Iris pigment epithelial cell (primary cell): ENCODE measurements at places on chromosomes 1 and 21.

DNA sequence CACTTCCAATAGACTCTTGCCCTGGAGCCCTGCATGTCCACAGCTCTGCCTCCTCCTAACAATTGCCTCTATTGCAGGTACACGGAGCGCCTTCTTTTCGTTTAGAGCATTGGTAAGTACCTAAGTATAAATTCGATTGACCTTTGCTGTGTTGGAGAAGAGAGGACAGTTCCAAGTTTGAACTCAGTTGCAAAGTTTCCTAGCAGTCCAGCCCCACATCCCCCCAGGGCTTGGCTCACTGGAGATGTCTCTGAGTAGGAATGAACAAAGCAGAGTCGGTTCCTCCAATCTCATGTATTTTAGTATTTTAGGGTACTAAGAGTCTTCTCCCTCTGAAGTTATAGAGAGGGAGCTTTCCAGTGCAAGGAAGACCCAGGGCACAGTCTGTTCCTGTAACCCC is 238.9 kb upstream of the AJAP1 start:
- DNase-seq: no peak

GRCh38 chr1:11286735-11287410 is 13.9 kb downstream of the UBIAD1 start:
- DNase-seq: peak; percentile 56

DNA sequence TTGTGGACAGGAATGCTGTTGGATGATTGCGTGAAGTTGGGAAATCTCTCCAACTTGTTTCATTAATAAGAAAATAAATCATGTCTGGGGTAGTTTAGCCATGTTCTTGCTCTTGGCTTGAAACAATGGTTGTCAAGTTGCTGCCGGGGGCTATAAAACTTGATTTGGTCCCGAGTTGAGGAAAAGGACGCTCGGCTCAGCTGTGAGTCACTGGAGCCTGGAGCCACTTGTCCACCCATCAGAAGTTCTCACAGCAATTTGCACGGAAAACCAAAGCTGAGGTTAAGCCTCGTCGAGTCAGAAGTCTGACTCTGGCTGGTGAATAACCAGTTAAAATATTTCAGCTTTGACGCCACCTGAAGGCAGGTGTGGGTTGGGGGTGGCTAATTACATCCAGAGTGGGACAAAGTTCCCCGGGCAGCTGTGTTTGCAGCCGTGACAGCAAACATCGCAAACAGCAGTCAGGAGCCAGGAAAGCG is 19.7 kb upstream of the RIPK4 start:
- DNase-seq: no peak

- peak; percentile 17 for DNase-seq
Measured at GRCh38 chr21:42010507-42011495, 641 bp upstream of the ZBTB21 start.

- no peak for DNase-seq
Measured at GRCh38 chr1:224519874-224520273, 85.3 kb upstream of the WDR26 start.

- DNase-seq: no peak
Measured at GRCh38 chr1:43619314-43619790, 30.6 kb upstream of the KDM4A start.

DNA sequence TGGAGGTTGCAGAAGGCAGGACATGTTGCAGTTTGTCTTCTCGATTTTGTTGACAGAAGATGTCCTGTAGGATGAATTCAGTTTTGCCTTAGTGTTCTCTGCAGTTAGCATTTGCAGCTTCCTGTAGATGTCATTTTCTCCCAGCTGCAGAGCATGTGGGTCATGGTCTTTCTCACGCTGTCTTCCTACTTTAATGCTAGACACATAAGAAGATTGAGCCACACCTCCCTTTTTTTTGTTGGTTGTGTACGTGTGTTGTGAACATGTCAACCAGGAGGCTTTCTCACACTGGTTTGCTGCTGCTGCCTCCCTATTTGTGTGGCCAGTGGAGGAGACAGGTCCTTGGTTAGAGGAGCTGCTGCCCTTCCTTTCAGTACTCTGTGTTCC is 110.7 kb downstream of the VPS13D start:
- no peak for DNase-seq

DNA sequence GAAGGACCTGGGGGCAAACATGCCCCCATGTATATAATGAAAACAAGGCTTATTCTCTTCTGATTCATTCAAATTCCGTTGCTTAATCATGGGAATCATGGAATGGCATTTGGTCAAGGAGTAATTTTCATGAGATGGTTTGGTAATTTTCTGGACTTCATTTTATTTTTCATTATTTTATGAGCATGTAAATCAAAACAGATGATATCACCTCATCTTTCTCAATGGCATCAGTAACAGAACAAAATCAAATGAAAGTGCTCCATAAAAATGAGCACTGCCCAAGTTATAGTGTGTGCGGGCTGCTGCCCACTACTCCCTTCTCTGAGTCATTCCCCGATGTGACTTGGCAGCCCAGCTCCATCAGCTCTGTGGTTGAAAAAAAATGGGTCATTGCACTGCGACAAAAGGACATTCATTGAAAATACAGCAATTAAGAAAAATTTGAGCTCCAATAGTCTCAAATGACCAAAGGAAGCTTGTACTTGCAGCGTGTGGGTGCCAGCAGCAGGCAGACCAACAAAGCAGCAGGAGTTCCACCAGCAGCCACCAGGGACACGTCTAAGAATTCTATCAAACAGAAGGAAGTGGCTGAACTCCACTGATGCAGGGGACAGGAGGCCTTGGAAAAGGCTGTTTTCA is 84.3 kb upstream of the VAV3 start:
- peak; percentile 15 for DNase-seq

GRCh38 chr1:19336543-19336942 is 24.4 kb downstream of the SLC66A1 start:
- DNase-seq: peak; percentile 38

GRCh38 chr21:45640888-45641479 is 2.5 kb upstream of the PCBP3 start:
- no peak for DNase-seq

- DNase-seq: no peak
Measured at GRCh38 chr1:93813076-93813475, 65.9 kb downstream of the DNTTIP2 start.

DNA sequence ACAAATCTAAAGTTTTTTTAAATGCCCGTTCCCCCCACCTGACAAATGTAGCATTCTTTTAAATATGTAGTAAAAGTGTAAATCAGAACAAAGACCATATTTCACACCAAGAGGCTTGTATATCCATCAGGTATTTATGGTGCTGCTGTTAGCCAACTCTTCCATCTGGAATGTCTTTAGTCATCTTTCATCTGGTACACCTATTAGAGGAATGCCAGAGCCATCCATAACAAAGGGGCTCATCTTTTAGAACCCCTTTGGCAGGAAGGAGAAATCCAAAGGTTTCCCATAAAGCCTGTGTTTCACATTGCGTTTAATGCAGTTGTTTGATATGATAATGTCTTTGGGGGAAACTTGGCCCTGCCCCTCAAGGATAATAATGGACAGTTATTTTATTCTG is 79.3 kb upstream of the C1orf87 start:
- no peak for DNase-seq

GRCh38 chr1:228400237-228400651 is 6.4 kb downstream of the TRIM11 start:
- no peak for DNase-seq

GRCh38 chr1:84538599-84538998 is 32.2 kb upstream of the GNG5 start:
- peak; percentile 10 for DNase-seq

- DNase-seq: peak; percentile 67
Measured at GRCh38 chr1:109776911-109777310, 13.2 kb upstream of the EPS8L3 start.

- DNase-seq: no peak
Measured at GRCh38 chr1:180229483-180230415, at the start of gene LHX4. LHX4 (plus strand) TSS chr1:180230264; CDS start chr1:180230530, 266 bp downstream.

DNA sequence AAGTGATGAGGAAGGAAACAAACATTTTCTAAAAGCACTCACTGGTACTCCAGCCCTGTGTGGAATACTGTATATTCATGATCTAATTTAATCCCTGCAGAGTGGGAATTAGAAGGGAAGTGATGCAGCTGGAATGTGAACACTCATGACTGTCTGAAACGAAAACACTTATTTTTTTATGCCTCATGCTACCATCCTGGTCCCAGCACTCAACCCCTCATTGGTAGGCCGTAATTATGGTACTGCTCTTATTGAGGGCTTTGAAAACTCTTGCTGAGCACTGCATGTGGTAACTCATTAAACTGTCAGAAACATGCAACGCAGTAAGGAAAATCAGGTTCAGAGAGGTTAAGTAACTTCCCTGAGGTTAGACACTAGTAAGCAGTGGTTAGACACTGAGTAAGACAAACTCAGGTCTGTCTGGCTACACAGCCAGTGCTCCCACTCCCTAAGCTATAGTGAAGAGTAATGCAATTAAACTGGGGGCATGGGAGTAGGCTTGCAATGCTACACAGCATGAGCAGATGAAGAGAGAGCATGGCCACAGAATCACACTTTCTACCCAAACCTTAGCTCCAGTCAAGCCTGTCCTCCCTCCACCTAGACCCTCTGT is 17.3 kb upstream of the TNFSF4 start:
- no peak for DNase-seq

GRCh38 chr1:246951413-246951812 is 19.7 kb upstream of the AHCTF1 start:
- no peak for DNase-seq

DNA sequence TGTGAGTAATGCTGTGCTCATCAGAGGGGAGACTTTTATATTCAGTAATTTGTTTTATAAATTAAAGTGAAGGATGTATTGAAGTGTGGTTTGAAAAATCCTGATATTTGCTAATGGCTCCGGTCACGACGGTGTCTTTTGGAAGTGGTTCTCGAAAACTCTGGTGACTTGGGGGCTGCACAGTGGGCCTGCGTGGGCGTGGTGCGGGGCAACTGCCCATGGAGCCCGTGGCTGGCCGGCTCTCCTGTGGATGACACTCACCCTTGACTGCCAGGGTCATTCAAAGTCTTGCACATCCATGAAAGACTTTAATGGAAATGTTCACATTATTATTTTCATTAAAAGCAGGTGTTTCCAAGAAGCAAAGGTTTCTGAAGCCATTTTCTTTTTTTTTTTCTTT is 7.7 kb downstream of the FAAP20 start:
- no peak for DNase-seq

DNA sequence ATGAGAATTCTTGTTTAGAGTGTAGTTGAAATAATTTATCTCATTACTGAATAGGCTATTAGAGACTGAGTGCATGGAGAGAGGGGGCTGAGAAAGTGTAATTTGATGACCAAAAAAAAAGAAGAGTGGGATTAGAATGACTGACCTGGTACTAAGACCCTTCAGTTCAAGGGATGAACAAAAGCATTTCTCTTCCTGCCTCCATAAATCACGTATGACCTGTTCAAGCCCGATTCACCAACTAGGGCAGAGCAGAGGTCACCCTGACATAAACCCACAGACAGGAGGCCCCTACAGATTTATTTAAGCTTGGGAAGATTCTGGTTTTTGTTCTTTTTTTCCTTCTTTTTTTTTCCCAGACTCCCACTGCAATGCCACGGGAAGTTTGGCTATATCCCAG is 123.7 kb upstream of the COP1 start:
- DNase-seq: no peak

DNA sequence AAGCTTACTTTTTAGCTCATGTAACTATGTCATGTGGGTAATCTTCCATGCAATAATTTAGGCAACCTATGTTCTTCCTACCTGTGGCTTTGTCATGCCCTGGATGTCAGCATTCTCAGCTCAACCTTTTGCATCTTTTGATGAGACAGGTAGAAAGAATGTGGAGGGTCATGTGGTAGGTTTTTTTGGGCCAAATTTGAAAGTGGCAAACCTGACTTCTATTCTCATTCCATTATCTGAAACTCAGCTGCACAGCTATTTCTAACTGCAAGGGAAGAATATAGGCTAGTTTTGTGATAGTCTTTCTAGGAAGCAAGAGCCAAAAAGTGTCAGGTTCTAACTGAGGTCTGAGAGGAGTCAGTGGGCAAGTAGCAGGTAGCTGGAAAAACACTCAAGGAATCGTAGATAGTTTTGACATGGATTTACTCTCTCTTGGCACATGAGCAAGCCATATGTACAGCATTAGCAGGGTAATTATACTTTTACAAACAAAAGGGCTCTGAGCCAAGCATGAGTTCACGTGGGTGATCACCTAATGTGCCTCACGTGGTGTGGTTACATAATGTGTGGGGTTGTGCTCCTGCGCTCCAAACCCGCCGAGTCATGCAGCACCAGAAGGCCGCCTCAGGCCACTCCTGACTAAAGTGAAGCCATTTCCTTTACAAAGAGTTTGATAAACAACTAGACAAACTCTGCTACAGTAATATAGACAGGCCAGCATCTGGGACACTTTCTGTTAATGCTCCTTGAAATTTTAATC is 1013.8 kb downstream of the PLA2G4A start:
- DNase-seq: peak; percentile 42

- no peak for DNase-seq
Measured at GRCh38 chr1:192967901-192968300, 91.3 kb downstream of the UCHL5 start.

DNA sequence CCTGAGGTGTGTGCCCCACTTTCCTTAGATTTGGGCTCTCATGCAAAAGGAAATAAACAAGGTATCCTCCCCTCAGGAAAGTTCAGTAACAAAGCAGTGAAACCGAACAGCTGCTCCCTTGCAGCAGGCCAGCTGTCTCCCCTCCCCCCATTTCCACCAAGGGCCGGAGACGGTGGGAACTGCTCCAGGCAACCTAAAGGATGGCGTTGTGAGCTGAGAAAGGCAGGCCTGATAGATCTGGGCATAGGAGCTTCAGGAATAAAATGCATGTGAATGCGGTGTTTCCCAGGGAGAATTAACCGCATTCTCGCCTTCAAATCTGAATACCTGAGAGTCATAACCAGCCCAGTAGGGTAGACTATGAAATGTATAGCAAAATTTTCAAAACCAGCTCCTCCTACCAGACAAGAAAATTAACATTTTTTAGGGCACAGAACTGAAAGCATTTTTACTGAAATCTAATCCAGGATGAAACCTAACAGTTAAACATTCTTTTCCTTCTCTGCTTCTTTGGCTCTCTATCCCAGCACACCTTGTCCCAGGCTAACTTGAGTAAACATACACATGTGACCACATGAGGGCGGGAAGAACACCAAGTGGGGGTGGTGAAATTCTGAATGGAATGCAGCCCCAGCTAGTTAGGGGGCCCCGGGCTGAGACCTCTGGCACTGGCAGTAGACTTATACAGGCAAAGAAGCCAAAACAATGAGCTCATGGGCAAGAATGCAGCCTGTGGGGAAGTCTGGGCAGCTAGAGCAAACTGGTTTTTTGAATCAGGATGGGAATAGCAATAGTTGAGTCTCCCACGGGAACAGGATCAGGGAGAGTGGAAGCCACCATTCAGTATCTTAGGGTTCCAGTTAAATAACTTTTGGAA is 11.5 kb downstream of the MCL1 start:
- peak; percentile 99 for DNase-seq

- DNase-seq: peak; percentile 87
Measured at GRCh38 chr1:156896490-156897033, 3.0 kb downstream of the PEAR1 start.

DNA sequence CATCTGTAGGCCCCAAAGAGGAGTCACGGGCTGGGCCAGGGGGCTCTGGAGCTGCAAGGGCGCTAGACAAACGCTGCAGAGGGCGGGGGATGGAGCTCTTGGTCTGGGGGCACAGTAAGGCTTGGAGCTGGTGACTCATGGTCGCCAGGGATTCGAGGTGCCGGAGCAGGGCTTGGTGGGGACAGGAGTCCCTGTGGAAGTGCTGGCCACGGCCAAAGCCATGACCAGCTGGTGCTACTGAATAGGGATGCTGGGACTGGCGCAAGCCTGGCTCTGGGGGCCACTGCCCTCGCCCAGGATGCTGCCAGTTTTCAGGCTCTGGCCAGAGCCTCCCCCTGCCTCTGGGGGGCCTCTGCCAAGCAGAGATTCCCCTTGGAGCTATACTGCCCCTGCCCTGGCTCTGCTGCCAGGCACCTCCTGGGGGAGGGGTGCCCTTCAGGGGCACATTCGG is 25.2 kb downstream of the SPOCD1 start:
- DNase-seq: no peak
